ENCODE measurements at places on chromosomes 6 and 20.

DNA sequence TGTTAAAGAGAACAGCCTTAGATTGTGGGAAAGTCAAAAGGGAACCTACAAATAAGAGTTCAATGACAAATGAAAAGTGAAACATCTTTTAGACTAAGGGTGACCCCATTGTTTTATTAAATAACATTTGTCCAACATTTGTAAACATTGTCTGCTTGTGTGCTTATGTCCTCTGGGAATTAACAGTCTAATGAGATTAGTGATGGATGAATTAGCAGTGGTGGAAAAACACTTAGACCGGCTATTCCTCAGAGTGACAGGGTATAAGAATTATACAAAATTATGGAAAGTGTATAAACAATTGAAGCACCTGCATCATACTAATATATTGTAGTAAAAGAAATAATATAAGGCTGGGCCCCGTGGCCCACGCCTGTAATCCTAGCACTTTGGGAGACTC, 29.3 kb upstream of the HFE start:
- DNase-seq, result no peak

DNA sequence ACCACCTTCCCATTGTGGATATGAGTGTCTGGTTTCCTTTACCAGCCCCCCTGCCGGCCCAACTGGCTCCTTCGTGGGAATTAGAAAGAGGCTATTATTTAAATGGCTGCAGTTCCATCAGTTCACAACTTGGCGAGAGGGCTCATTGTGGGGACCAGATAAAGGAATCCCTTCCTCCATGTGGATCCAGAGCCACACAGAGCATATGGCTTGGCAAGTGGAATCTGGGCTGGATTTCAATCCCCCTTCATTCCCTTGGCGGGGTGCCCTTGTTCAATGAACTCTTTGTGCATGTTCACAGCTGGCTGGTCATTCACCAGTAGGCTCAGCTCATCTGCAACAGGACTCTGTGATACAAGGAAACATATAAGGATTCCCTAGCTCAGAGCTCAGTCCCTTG, 140.6 kb downstream of the OPN5 start:
- no peak for DNase-seq

- no peak for DNase-seq
These were observed 9.9 kb downstream of the LPIN3 start for GRCh38 chr20:41350408-41350962.

DNA sequence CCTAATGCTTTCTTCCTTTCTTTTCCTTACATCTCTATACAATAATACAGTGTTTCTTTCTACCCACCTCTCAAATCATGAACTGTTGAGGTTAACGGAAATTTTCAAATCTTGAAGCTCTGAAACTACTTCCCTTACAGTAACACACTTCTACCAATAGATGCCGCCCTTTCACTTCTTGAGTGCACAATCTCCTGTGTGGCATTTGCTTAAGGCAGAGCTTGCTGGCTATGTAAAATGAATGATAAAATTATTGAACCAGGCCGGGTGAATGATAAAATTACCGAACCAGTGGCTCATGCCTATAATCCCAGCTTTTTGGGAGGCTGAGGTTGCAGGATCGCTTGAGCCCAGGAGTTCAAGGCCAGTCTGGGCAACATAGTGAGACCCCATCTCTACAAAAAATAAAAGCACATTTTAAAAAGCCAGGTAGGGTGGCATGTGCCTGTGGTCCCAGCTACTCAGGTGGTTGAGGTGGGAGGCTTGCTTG, 56.8 kb downstream of the KCNS1 start:
- peak; percentile 24 for DNase-seq

- no peak for DNase-seq
These were observed 4.6 kb downstream of the XKR7 start for GRCh38 chr20:31972471-31973021.

DNA sequence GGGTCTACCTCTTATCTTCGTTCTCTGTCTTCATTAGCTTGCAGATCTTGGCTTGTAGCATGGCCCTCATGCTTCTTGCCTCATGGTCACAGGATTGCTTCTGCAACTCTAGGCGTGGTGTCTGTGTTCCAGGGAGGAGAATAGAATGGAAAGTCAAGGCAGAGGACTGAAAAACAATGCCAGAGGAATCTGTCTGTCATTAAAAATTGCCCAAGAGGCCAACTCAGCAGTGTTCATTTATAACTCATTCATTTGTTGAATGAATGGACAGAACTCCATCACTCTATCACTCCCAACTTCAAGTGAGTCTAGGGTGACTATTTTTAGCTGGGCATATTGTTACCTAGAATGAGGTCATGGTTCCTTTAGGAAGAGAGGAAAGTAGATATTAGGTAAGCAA, 179.6 kb downstream of the UST start:
- DNase-seq, result no peak

- DNase-seq, result no peak
These were observed 15.0 kb downstream of the RBM39 start for GRCh38 chr20:35726842-35727711.

DNA sequence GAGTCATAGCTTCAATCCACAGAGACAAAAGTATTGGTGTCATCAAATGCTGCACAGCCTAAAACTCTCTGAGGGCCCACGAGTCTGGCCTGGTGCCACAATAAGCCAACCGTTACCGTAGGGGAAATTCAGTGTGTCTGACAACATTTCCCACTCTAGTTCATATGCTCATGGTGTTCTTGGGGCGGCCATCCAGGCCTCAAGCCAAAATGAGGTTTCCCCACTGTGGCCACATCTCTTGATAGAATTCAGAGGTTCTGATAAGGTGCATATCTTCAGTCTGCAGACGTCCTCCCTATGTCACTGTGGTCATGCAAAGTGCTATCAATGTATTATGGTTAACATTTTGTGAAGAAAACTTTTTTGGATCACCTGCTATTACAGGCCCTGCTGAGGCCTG, 627.7 kb downstream of the QKI start:
- no peak for DNase-seq

- DNase-seq, result no peak
These were observed 12.7 kb downstream of the FAM217A start for GRCh38 chr6:4066029-4066755.

- DNase-seq, result no peak
These were observed 257.1 kb downstream of the SOX4 start for GRCh38 chr6:21850691-21851090.
